Ureter (tissue), 1 donor: ENCODE measurements at places on chromosomes 7 and 10.

DNA sequence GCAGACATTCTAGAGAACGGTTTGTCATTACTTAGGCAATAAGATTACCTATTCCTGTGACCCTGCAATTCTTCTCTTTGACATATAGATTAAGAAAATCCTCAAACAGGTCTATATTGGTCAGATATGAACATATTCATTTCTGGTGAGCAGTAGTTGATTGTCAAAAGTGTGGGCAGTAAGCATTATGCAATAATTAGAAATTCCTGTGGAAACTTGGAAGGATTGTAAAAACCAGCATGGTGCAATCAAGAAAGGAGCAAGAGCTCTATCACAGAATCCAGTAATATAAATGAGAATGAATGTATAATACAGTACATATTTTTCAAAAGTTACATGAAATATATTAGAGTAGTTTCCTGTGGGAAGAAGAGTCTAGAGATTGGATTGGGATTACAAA is 406.5 kb downstream of the SUGCT start:
- no peak for DNase-seq

DNA sequence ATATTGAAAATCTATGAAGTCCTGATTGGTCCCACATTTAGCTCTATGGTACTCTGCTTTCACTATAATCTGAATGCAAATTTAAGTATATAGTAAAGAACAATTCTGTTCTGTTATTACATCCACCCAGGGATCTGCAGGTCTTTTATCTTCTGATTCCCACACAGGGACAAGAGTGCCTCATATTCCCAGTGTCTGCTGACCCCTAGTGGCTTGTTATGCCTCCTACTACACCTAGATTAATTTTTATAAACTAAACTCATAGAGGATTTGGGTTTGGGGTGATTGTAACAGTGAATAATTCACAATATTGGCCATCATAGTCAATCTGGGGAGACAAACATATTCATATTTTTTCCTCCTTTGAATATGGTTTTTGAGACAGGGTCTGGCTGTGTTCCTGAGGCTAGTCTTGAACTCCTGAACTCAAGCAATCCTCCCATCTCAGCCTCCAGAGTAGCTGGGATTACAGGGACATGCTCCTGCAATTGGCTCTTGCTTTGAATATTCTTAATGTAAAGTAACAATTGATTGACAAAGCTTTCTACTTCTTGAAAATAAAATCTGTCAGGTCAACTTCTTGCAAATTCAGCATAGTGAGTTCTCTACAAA is 282.1 kb downstream of the KCND2 start:
- DNase-seq = no peak

DNA sequence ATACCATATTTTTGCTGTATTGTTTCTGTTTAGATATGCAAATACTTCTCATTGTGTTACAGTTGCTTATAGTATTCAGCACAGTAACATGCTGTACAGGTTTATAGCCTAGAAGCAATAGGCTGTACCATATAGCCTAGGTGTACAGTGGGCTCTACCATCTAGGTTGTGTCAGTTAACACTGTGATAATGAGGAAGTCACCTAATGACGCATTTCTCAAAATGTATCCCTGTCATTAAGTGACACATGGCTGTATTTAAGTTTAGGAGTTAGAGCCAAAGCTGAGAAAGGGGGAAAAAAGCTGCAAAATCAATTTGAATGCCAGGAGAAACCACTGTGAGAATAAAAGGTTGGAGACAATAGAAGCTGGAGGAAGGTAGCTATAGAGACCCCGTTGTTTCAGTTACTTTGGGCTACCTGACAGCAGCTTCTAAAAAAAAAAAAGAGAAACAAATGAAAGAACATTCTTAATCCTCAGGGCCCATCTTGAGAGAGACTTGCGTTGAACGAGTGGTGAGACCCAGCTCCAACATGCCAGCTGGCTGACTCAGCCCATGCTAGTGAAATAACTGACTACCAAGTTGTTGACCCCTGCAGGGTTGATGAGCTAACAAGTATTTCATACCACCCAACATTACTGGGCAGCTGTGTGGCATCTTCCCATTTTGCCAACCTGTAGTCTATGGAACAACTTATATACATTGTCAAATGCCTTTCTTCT is 8.7 kb downstream of the STARD3NL start:
- DNase-seq = no peak

DNA sequence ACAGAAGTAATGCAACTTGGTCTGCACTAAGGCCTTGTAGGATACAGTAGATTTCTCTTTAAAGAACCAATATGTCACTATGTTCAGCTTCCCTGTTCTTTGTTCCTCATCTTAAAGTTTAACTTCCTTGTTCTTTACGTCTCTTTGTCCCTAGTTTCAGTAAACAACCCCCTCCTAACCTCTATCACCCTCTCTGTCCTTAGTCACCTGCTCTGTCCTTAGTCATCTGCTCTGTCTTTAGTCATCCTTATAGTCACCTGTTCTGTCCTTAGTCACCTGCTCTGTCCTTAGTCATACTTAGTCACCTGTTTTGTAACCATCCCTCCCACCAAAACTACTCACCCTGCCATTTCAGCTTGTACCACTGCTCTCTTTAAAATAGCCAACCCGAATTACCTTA is 144.6 kb upstream of the TMEM106B start:
- DNase-seq = no peak

- no peak for DNase-seq
Observed at GRCh38 chr7:101162551-101163278, 2.7 kb downstream of the VGF start.

DNA sequence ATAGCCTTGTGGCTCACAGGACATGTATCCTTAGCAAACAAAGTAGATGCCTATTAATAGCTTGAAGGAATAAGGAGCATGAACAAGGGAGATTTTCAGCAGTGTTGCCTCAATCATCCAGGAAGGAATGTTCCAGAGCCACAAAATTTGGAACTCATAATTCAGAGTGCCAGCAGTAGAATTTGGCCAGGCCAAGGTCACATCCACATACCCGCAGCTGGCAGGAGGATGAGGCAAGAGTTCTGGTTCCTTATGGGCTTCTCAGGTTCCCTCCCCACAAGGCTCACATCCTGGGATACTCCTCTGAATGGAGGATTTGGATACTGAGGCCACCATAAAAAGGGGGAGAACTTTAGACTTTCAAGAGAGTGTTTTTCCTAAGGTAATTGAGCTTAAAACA is 45.8 kb downstream of the SUFU start:
- DNase-seq = no peak

DNA sequence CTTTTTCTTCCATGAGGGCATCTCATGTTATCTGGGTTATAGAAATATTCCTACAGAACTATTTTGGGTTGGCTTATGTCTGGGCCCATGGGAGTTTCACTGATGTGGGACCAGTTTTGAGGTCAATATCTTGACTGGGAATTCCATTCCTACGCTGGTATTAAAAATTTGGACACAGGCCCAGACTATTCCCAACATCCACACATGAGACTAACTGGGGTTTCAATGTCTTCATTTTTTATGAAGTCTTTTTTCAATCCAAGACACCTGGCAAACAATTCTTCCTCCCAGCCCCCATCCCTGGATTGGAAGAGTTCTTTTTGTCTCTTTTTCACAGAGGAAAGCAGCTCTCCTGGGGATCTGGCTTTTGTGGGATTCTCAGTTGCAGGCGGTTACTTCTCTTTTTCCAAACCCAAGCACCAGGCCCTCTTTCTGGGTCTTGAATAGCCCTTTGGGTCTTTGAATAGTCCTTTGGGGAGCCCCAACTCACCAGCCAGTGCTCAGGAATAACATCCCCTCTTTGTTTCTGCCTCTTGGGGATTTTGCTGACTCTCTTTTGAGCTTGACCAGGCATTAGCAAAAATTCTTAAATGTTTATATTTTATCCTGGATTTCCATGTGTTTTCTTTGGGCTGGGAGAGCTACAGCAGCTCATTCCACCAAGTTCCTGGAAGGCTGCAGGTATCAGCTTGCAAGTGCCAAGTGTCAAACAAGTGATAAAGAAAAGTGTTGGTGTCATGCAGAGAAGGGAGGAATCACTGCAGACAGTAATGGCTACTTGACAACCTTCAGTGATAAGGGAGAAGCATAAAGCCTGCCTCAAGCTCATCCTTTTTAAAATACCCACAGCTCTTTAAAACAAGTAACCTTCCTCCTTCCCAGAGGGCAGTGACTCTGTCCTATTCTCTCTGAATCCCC is 234.3 kb downstream of the ADAM12 start:
- DNase-seq = no peak

GRCh38 chr10:110636932-110637557 is 7.1 kb upstream of the RBM20 start:
- no peak for DNase-seq

GRCh38 chr10:62760401-62760800 is 44.1 kb upstream of the ADO start:
- no peak for DNase-seq

GRCh38 chr7:22548313-22548712 is 48.3 kb upstream of the STEAP1B start:
- DNase-seq = no peak

DNA sequence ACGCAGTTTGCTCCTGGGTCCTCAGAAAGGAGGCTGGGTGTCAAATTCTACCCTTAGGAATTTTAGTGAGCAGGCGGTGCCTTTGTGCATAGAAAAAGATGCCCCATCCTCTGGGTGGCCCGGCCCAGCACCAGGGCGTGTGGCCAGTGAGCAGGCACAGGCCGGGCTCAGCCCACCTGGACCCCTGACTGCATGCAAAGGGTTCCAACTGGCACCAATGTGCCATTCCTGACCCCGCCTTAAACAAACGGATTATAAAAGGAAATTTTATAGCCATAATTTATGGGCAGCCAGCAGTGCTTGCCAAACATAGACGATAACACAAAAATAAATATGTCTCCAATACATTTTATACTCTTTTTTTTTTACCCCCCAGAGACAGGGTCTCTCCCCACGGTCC is 40.1 kb upstream of the GNA12 start:
- DNase-seq = no peak

DNA sequence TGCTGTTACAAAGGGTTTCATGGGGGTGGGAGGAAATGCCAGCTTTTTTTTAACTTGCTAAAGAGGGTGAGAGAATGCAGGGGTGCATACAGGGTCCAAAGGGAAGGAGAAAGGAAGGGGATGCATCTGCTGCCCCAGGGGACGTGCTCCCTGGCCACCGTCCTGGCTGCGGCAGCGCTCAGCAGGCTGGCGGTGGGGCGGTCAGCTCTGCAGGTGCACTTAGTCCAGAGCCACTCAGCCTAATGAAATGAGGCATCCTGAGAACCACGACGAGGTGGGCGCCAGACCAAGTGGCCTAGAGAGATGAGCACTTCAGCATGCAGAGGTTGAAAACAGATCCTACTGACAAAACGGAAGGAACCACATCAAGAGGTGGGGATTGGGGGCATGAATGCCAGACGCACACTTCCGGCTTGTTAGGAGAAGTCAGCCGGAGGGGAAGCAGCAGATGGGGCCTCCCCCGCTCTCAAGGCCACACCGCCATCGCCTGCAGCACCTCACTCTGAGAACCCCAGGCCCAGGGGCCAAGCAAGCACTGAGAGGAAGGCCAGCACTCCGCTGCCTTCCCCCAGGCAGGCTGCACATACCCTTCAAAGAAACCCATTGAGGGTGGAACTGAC is 94.5 kb downstream of the MAD1L1 start:
- no peak for DNase-seq
